Dermis blood vessel endothelial cell (primary cell): ENCODE measurements at places on chromosomes 11 and 22.
A peak's percentile ranks its signal among the peaks of the same experiment; 100 is the strongest.

- DNase-seq, result no peak
Observed at GRCh38 chr11:2883979-2884815, 1.4 kb downstream of the CDKN1C start.

DNA sequence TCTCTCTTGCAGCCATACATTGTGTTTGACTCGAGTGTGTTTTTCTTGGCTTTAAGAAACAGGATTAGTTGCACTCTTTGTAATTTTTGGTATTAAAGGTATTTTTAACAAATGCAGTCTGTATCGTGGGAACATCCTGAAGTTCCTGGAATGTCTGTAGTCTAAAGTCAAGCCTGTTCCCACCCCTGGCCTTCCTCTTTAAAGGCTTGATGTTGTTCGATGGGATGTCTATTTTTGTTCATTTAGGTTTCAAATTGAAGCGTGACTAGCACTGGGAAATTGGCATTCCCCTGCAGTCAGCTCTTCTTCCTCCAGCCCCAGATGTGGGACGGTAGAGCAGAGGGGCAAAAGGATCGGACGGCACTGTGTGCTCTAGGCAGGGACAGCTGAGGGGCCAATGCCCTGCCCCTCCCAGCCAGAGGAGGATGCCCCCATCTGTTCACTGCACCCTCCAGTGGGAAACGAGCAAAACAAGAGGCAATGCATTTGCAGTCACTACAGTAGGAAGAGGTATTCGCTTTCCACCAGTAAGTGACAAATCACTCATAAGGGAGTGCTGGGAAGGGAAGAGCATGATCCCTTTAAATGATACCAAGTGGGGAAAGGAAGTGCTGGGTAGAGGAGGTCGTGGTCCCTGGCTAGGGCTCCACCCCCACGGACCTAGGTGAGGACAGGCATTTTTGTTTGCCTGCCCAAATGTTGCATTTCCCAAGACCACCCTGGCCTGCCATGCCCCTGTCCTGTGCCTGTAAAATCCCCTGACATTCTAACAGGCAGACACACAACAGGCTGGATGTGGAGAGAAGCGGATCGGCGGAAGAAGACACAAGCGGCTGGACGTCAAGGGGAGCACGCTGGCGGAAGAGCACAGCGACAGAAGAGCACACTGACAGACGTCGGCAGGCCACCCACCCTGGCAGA lies 47.4 kb upstream of the SEPTIN5 start:
- DNase-seq, result peak; percentile 78

DNA sequence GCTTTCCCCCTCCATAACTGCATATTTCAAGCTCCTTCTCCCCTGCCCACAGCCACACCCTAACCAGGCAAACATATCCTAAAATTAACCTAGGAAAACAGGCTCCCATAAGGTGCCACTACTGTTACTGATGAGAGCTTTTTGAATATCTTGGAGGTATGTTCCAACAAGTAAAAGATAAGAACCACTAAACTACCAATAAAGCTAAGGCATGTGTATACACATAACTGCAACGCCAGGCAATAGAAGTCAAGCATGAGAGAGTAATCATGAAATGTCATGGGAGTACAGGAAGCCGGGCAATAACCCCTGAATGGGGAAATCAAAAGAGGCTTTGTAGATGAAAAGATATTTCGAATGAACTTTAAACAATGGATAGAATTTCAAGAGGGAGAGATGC lies 9.3 kb downstream of the MMP13 start:
- no peak for DNase-seq

DNA sequence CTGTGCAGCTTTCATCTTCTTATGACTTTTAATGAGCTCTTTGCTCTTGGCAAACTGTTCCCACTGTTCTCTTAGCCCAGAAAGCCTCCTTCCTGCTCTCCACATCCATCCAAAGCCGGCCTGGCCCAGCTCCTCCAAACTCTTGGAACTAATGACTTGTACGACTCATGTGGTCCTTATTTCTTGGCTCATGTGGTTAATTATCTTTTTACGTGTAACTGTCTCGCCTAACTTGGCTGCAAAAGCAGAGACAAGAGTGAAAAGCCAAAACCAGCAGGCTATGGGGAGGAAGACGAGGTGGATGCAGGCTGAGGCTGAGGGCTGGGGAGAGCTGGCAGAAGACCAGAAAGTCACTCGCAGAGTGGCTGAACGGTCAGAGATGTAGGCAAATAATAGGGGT lies 5.5 kb downstream of the CSNK2A3 start:
- peak; percentile 9 for DNase-seq

DNA sequence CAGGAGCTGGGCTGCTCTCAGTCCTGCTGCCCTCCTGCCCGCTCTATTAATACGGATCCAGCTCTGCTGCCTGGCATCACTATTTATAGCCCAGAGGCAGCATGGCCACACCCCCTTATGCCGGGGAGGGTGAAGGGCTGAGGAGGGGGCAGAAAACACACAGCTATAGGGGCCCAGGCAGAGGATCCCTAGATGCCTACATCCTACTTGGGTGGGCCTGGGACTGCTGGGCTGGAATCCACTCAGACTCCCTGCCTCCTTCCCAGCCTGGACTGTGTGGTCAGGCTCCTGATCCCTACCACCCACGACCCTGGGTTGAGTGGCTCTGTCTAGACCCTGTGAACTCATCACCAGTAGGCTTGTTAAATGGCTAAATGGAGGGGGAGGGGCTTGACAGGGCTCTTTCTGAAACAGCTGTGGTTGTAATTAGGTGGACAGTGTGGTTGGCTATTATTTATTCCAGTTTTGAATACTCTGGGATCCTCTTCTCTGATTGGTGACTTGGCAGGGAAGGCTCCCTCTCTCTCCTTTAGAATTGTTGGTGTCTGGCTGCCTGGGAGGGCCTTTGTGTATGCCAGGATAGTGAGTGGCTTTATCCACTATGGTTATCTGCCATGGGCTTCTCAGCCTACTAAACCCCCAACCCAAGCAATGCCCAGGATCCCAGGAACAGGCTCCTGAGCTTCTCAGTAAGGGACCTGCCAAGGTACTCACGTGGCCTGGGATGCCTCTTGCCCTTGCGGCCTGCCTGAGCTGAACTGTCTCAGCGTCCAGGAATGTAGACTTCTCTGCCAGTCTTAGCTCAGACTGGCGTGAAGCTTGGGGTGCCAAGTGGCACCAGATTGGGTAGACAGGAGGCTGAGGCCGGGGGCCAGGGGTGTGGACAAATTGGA lies 15.2 kb downstream of the PHLDB1 start:
- DNase-seq, result peak; percentile 55

- DNase-seq, result no peak
Observed at GRCh38 chr22:47373648-47374272, 611.3 kb downstream of the TBC1D22A start.

DNA sequence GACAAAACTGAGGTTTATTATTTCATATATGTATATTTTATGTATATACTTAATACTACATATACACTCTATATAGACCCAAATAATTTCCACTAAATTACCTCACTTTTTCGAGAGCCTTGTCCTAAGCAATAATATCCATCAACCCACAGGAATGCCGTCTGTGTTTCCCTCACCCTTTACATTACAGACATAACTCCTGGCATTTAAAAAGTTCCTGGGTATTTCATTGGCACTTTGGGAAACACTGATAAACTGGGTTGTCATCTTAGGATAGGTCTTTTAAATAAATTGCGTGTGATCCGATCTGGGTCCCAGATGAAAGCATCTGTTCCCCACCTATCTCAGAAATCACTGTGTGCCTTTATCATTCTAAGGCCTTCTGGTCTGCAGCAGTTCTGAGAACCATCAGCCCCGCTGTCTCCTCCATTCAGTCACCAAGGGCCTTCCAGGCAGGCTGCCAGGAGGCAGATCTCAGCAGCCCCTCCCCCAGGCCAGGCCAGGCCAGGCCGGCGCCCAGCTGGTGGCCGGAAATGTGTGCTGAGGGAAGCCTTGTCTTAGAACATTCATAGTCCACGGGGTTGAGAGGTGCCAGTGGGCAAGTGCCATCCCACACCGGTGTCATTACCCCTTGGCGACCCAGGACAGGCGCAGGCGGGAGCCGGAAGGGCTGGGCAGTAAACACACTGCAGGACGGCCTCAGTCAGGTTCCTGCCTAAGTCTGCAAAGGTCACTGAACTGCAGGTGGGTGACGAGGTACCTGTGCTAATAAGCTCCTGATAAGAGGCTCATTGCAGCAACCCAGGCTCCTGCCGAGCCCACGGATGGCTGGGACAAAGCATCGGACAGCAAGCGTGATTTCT lies 3.3 kb downstream of the FGF19 start:
- peak; percentile 80 for DNase-seq

DNA sequence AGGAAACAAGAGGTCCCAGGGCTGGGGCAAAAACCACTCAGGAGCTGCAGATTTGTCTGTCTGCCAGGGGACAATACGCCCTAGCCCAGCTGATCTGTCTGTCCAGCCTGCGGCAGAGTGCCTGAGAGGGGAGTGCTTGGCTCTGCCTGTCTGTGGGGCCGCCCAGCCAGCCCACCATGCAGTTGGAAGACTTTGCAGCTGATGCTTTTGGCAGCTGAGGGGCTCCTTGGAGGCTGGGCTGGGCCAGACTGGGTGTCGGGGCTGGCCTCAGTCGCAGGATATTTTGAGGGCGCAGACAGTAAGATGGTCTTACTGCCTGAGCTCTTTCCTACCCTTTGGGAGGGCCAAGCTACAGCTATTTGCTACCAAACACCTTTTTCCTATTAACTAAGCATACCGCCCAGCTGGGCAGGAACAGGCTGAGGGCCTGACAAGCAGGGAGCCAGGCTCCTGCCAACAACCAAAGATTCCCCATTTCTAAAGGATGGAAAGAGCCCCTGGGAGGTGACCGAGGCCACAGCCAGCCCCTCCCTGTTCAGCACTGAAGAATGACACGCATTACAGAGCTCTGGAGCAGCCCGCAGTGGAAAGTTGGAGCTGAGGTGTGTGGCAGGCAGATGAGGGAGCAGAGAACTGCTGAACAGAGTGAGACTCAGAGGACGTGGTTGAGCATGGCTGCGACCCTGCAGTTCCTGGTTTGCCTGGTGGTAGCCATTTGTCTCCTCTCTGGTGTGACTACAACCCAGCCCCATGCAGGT lies at the start of gene FAM180B:
Gene FAM180B, plus strand, starts transcription at position 581 of the 758 bp plus-strand sequence. Its CDS starts 91 bp downstream, at position 672.
- no peak for DNase-seq

DNA sequence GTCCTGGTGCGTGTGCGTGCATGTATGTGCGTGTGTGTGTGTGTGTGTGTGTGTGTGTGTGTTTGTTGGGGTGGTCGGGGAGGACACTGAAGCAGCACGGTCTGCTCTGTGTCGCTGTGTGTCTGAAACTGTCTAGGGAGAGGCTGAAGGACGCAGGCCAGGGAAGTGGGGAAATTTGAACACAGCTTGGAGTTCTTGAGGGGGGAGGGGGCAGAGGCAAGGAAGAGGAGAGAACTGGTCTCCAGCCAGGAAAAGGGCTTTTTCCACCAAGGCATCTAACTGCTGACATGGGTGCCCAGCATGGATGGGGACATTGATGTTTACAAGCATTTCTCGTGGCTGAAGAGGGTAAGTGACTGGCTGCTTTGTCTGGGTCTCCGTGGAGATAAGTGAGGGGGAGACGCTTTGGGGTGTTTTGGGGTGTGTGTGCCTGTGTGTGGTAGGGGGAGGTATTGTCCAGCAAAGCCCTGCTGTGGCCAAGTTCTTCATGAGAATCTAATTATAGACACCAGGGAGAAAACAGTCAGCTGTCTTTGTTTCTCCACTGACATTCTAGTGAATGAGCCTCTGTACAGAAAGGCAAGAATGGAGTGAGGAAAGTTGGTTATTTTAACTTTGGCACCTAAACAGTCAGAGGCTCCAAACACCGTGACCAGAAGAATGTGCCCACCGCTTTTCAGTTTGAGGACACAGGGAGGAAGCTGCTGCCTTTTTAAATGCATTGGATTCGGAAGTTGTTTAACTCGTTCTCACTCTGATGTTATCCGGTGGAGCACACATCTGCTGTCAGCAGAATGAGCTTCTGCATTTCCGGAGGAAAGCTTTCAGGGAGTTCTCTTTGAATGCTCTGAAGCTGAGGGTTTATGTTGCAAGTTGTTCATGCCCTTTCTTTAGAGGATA lies 63.7 kb downstream of the PPFIBP2 start:
- DNase-seq, result peak; percentile 60

DNA sequence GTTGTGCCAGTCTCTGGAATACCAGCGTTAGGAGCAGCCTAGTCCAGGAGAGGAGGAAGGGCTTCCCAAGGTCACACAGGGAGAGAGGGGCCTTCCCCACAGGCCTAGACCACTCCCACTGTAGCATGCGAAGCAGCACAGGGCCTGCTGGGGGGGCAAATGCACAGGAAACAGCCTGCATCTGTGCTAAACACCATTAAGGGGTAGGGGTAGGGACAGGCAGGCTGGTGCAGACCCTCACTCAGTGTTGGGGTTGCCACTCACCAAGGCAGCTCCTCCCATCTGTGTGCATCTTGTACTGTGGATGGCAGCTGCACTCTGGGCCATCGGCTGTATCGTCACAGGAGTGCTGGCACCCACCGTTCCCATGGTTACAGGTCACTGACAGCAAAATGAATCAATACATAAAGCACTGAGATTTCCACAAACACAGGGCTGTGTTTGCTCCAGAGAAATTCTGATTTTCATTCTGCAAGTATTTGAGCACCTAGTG lies 24.9 kb downstream of the SCUBE2 start:
- no peak for DNase-seq

DNA sequence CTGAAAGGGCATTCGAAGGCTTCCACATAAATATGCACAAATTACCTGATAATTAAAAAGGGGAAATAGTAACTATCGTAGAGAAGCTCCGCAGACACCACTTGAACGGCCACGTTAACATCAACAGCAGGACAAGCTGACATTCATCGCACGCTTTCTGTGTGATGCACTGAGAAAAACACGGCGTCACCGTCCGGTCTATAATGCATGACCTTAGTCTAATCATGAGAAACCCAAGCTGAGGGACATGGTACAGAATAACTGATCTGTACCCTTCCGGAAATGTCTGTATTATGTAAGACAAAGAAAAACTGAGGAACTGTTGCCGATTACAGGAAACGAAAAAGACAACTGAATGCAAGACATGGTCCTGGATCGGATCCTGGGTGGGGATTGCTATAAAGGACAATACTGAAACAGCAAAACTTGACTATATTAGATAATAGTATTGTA lies 678 bp upstream of the RANGAP1 start:
- DNase-seq, result peak; percentile 72

DNA sequence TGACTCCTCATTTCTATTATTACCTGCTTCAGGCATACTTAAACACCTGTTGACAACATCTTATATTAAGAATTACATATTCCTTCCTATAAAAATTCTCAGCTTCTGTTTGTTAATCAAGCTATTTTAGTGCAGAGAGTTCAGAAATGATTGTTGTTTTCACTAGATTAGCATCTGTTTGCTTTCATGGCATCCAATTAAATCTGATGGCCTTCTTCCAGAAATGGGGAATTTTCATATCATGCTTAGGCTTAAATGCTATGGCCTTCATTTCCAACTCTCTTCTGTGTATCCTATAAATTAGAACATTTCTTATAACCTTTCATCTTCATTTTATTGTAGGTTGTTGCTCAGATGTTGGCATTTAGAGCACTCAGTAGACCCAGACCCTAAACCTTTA lies 180.0 kb downstream of the WNT11 start:
- DNase-seq, result no peak

GRCh38 chr22:45602824-45603595 lies 68.6 kb upstream of the ATXN10 start:
- peak; percentile 47 for DNase-seq

GRCh38 chr11:96267496-96268032 lies 75.4 kb downstream of the MAML2 start:
- DNase-seq, result no peak

- no peak for DNase-seq
Observed at GRCh38 chr22:50436841-50437341, 37.9 kb downstream of the SBF1 start.

- DNase-seq, result no peak
Observed at GRCh38 chr11:66976925-66977324, 1.8 kb downstream of the C11orf86 start.
